ENCODE measurements at places on chromosomes 6 and 20.

GRCh38 chr6:100370265-100370664 is 94.5 kb downstream of the SIM1 start:
- DNase-seq: no peak

- DNase-seq: no peak
Observed at GRCh38 chr6:34276191-34276590, 27.4 kb upstream of the SMIM29 start.

GRCh38 chr6:142945049-142945445 is at the start of gene HIVEP2:
TSS of gene HIVEP2 (minus strand) at chr6:142945176. CDS start at chr6:142774738, 170,438 bp downstream.
- DNase-seq: peak; percentile 88

DNA sequence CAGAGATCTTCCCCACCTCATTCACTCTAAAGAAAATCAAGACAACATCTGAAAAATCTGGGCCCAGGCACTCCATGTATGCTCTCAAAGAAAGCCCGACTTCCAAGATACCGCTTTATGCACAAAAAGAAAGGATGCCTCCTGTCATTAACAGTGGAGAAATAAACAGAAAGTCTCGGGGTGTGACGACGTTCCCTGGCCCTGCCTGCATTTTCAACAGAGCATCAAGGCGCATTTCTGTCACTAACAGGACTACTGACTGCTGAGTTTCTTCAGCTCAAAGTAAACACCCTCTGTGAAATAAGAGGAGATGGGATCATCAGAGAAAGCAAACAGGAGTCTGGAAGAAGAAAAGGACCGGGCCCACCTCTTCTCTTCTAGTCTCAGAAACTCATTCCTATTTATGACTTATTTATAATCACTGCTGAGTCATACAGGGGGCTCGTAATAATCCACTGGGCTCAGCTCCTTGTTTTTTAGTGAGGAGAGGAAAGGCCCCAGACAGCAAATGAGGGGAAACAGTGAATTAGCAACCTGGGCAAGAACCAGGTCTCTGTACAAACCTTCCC is 99.7 kb downstream of the ZMYND8 start:
- DNase-seq: no peak

DNA sequence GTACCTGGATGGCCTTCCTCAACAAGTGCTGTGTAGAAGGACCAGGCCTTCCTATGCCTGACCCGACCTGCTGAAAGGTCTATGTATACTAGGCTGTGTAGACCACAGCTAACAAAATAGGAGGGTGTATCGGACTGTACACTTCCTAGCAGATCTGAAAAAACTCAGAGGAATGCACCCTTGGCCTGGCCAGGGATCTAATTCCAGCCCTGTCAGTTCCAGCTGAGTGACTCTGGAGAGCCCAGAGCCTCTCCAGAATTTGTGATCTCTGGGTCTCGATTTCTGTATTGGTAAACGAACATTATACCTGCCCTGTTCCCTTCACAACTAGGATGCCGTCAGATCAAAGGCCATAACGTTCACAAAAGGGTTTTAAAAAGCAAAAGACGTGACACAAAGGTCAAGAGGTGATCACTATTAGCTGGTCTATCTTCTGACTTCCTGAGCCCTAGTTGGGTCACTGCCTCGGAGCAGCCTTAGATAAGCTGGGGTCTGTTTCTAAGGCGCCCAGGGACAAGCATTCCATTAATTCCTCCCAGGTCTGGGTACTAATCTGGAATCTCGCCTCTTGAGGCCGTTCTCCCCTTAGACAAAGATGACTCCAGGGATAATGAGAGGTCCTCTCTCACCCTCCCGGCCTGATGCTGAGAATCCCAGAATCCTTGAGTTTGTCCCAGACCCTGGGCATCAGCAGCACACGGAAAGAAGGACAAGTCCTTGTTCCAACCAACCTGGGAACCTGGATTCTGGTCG is 13.9 kb downstream of the MTCH1 start:
- DNase-seq: no peak

- no peak for DNase-seq
Observed at GRCh38 chr6:25579902-25580495, 72.0 kb upstream of the SCGN start.

GRCh38 chr6:15505463-15505918 is 157.3 kb downstream of the DTNBP1 start:
- no peak for DNase-seq

DNA sequence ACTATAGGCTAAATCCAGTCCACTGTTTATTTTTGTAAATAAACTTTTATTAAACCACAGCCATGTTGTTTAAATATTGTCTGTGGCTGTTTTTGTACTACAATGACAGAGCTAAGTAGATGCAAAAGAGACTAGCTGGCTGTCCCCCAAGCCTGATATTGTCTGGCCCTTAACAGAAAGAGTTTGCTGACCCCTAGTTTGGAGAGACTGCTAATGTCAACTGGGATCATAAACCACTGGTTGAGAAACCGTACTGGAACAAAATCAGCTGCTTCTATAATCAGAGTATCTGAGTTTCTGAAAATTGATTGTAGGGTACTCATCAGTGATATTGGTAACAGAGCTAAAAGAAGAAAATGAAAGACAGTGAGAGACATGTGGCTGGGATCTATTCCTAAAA is 102.6 kb upstream of the FAM184A start:
- DNase-seq: no peak

DNA sequence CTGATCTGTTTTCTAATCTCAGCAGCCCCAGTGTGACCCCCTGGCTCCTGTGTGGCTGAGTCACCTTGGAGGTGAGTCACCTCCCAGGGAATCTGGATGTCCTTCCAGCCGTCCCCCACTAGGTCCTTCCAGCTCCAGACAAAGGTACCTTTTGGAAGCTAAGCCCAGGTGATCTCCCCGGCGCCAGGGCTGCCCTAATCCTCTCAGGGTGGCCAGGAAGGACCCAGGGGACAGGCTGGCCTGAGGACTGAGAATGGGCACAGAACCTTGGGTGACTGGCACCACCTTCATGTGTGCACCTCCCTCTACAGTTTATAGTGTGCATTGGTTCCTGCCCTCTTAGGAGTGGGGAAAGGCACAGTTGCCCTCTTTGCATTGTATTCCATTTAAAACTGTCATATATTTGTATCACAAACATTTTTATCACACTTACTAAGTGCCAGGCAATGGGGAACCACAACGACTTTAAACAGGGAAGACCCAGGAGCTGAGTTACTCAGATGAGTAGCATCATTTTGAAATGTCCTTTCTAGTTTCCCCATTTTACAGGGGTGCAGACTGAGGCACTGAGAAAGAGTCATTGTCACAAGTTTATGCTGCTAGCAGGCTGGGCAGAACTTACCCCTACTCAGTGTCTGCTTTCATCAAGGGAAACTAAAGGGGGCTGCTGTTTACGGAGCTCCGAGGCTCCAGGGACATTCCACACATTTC is 2.6 kb upstream of the BPIFB4 start:
- peak; percentile 4 for DNase-seq

- DNase-seq: no peak
Observed at GRCh38 chr20:51043811-51044210, 20.9 kb upstream of the KCNG1 start.

GRCh38 chr20:717832-718231 is 42.2 kb upstream of the SCRT2 start:
- DNase-seq: no peak

GRCh38 chr6:13763740-13764381 is 50.5 kb downstream of the MCUR1 start:
- DNase-seq: no peak

DNA sequence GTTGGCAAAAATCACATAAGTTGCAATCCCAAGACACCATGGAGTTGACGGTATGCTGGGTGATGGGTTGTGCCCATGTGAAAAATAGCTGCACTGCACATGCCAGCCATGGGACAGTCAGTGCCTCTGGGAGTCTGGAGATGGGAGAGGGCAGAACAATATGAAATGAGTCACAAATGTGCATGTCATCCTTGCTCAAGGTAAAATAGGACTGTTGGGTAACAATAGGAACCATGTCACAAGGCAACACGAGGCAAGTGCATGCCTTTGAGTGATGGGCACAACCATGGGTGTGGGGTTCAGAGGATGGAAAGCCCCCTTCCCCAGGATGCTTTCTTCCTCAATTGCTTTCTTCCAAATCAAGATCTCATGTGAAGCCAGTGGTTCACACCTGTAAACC is 70.5 kb upstream of the PIM1 start:
- DNase-seq: no peak

DNA sequence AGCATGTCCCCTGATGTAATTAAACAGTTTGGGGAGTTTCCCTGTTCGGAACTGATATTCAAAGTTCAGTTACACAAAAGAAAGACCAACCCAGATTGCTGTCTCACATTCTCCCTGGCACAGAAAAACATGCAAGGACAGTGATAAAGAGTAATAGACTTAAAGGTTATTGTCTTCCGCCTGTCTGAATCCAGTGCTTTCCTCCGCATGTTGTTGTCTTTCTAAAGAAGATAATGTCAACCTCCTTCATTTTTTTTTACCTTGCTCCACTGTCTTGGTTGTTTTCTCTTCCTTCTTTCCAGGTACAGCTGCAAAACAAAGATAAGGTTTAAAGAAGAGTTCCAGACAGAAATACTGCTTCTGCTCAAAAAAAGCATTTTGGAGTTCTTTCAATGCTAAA is 284.5 kb downstream of the TRDN start:
- no peak for DNase-seq

- DNase-seq: no peak
Observed at GRCh38 chr20:24149881-24150307, 161.3 kb upstream of the GGTLC1 start.

GRCh38 chr6:156161471-156161870 is 615.7 kb upstream of the ARID1B start:
- DNase-seq: no peak
